Myocyte (in vitro differentiated cells): ENCODE measurements at places on chromosomes 6 and 20. TPM values are rescaled to one million over a fixed set of nuclear protein-coding genes. Genes with fewer than 3 reads are reported as not detected.

PHACTR1 gene
- 2.4 and 7.9 TPM in 2 replicates for total RNA-seq

MUC21 gene
- not detected in 2 replicates for total RNA-seq

HLA-G gene
- not detected in 2 replicates for total RNA-seq

TCP1 gene
- total RNA-seq: 224 and 282 TPM in 2 replicates

ERVFRD-1 gene
- not detected in 2 replicates for total RNA-seq
